Lung (tissue), 17 donors: ENCODE measurements at places on chromosomes 1 and 21. TPM values are rescaled to one million over a fixed set of nuclear protein-coding genes. Genes with fewer than 3 reads are reported as not detected.

DNA sequence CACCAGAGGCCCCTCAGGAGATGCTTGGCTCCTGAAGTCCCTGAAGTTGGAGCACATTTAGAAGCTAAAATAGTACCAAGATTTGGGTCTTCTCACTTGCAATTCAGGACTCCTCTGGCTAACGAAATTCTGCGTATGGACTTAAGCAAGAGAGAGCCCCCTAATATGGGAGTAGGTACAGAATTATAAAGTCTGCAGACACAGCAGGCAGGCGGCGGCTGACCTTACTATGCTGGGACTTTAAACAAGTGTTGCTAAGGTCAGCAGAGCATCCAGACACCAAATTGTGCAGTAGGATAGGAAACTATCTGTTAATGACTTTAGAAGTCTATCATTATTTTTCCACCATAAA, 104.5 kb upstream of the PDE4B start:
- peaks cover 8% of the 10 kb centered on the region for H3K4me1 ChIP-seq
- no peaks in the 10 kb centered on the region for H3K36me3 ChIP-seq
- no peak overlapping the region for H3K27ac ChIP-seq
- H3K4me3 ChIP-seq, result no peak overlapping the region
- no peak for DNase-seq

GRCh38 chr1:85584264-85584781, 3.8 kb downstream of the CCN1 start:
- no peak overlapping the region for H3K27ac ChIP-seq
- no peaks in the 10 kb centered on the region for H3K27me3 ChIP-seq
- H3K4me3 ChIP-seq, result no peak overlapping the region
- H3K4me1 ChIP-seq, result peaks cover 8% of the 10 kb centered on the region
- peaks cover 6% of the 10 kb centered on the region for H3K36me3 ChIP-seq

GRCh38 chr1:17465228-17465627, 25.8 kb upstream of the RCC2 start:
- no peaks in the 10 kb centered on the region for H3K27me3 ChIP-seq
- H3K4me1 ChIP-seq, result no peaks in the 10 kb centered on the region
- H3K36me3 ChIP-seq, result no peaks in the 10 kb centered on the region

GRCh38 chr1:42730002-42730401, 10.0 kb downstream of the CLDN19 start:
- no peak for DNase-seq
- no peak overlapping the region for H3K27ac ChIP-seq
- no peaks in the 10 kb centered on the region for H3K4me1 ChIP-seq
- H3K4me3 ChIP-seq, result no peak overlapping the region
- H3K36me3 ChIP-seq, result no peaks in the 10 kb centered on the region
- H3K27me3 ChIP-seq, result no peaks in the 10 kb centered on the region

- no peaks in the 10 kb centered on the region for H3K36me3 ChIP-seq
- H3K27me3 ChIP-seq, result peaks cover 8% of the 10 kb centered on the region
- no peak overlapping the region for H3K4me3 ChIP-seq
Observed at GRCh38 chr1:38183096-38183495, 136.5 kb upstream of the POU3F1 start.

- DNase-seq, result no peak
- H3K4me1 ChIP-seq, result no peaks in the 10 kb centered on the region
- no peak overlapping the region for H3K4me3 ChIP-seq
- no peak overlapping the region for H3K27ac ChIP-seq
Observed at GRCh38 chr1:192968323-192968722, 90.8 kb downstream of the UCHL5 start.

DNA sequence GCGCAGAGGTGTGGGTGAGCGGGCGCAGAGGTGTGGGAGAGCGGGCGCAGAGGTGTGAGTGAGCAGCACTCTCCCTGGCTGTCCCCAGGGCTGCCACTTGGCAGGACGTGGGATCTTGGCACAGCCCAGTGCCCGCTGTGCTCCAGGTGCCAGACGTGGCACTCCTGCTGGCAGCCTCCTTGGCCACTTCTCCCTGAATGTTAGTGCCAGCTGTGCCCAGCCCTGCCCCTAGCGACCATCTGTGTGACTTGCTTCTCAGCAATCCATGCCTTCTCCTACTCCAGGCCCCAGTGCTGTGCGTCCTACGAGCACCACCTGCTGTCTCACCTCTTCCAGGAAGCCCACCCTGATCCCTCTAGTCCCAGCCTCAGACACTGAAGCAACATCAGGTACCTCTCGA, 30.5 kb downstream of the KRTAP10-1 start:
- no peaks in the 10 kb centered on the region for H3K27me3 ChIP-seq
- H3K4me3 ChIP-seq, result no peak overlapping the region
- no peaks in the 10 kb centered on the region for H3K4me1 ChIP-seq
- DNase-seq, result no peak
- no peaks in the 10 kb centered on the region for H3K36me3 ChIP-seq
- no peak overlapping the region for H3K27ac ChIP-seq

DNA sequence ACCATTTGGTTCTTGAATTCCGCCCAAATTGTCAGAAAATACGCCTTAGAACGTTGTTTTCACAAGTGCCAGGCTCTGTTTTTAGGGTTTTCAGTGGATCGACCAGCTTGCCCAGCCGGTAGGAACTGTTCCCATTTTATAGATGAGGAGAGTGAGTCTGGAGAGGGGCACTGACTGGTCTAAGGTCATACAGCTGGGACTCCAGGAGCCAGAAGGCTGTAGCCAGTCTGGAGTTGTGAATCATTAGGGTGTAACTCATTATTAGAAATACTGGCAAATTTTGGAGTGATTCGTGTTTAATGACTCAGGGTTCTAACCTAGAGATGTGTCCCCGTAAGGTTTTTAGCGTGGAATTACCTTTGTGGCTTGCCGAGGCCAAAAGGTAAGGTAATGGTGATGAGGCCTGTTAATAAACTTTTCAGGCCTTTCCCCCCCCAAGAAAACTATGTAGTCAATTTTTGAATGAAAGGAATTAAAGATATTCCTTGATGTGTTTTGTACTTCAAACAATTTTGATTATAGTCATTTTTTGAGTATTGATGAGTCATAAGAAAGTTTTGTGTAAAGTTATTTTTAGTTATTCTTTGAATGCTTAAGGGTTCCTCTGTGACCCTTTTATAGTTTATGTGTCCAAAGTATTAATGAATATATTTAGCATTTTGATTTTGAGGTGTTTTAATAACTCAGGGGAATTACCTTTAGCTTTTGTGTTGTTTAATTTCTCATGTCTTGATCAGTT, 2.1 kb downstream of the DYRK1A start:
- H3K36me3 ChIP-seq, result no peaks in the 10 kb centered on the region
- DNase-seq, result no peak
- peak overlapping the region; percentile 100 for H3K27ac ChIP-seq
- H3K4me3 ChIP-seq, result peak overlapping the region; percentile 81
- no peaks in the 10 kb centered on the region for H3K27me3 ChIP-seq

DNA sequence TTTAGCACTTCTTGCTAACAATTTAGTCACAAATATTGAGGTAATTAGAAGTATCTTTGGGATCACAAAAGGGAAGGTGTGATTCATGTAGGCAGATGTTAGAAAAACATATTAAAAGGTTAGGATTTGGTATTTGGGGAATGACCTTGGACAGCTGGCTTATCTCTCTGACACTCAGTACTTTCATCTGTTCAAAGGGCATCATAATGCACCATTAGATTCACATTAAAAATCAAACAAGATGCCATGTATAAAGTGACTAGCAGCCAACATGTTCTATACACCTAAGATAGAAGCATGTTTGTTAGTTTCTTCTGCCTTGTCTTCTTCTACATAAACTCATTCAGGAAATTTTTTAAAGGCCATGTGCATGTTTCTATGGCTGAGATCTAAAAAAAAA, 56.5 kb upstream of the ESRRG start:
- no peaks in the 10 kb centered on the region for H3K27me3 ChIP-seq
- H3K4me1 ChIP-seq, result peaks cover 6% of the 10 kb centered on the region
- no peak overlapping the region for H3K27ac ChIP-seq
- DNase-seq, result peak; percentile 75

GRCh38 chr1:31815752-31816500, at the start of gene SPOCD1:
Gene SPOCD1 (minus strand): TSS chr1:31816022. CDS start chr1:31815333, 689 bp downstream.
- no peaks in the 10 kb centered on the region for H3K36me3 ChIP-seq
- no peak within 1 kb of the TSS for H3K27ac ChIP-seq
- peak; percentile 50 for DNase-seq

- H3K27me3 ChIP-seq, result no peaks in the 10 kb centered on the region
- H3K4me3 ChIP-seq, result no peak overlapping the region
- no peak overlapping the region for H3K27ac ChIP-seq
- no peaks in the 10 kb centered on the region for H3K4me1 ChIP-seq
- no peak for DNase-seq
Observed at GRCh38 chr21:33791073-33791472, 124.5 kb downstream of the ATP5PO start.

- DNase-seq, result no peak
- H3K36me3 ChIP-seq, result no peaks in the 10 kb centered on the region
- no peak overlapping the region for H3K4me3 ChIP-seq
Observed at GRCh38 chr1:53560581-53561502, 101.6 kb downstream of the DMRTB1 start.

- H3K4me1 ChIP-seq, result no peaks in the 10 kb centered on the region
- no peak for DNase-seq
- H3K27ac ChIP-seq, result no peak overlapping the region
Observed at GRCh38 chr1:236438614-236439013, 44.5 kb downstream of the EDARADD start.

Gene KIAA0040
- 23.9 TPM for total RNA-seq

Gene TAS1R1
- 0.21 TPM for total RNA-seq

Gene MYOC
- 0.83 TPM for total RNA-seq

Gene SOX13
- 52.6 TPM for total RNA-seq

Gene NPR1
- 98.9 TPM for total RNA-seq

Gene GRHL3
- total RNA-seq, result 0.95 TPM

Gene TNN
- 1.3 TPM for total RNA-seq
